Activated CD4-positive, alpha-beta T cell treated with anti-CD3 and anti-CD28 coated beads for 1 hour (primary cell): ENCODE measurements at places on chromosomes 11 and 22.

DNA sequence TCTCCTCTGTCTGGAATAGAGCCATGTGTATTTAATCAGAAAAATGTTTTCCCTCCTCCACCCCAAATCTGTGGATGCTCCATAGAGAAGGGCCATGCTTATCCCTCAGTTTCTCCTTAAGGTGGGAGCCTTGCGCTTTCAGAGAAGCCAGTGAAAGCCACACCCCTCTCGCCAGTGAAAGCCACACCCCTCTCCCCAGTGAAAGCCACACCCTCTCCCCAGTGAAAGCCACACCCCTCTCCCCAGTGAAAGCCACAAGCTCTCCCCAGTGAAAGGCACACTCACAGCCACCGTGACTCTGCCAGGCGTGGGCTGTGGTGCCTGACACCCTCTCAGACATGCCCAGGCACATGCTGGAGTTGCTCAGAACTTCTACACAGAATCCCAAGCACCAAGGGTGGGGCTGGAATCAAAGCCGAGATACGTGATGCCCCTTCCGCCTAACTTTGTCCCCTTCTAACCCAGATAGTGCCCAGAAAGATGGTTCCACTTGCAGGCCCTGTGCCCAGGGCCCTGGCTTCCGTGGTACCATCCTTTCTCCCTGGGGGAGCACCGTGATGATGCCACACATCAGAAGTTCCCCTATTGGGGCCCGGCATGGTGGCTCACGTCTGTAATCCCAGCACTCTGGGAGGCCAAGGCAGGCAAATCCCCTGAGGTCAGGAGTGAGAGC lies 16.5 kb upstream of the PRR5 start:
- DNase-seq = peak; percentile 69

DNA sequence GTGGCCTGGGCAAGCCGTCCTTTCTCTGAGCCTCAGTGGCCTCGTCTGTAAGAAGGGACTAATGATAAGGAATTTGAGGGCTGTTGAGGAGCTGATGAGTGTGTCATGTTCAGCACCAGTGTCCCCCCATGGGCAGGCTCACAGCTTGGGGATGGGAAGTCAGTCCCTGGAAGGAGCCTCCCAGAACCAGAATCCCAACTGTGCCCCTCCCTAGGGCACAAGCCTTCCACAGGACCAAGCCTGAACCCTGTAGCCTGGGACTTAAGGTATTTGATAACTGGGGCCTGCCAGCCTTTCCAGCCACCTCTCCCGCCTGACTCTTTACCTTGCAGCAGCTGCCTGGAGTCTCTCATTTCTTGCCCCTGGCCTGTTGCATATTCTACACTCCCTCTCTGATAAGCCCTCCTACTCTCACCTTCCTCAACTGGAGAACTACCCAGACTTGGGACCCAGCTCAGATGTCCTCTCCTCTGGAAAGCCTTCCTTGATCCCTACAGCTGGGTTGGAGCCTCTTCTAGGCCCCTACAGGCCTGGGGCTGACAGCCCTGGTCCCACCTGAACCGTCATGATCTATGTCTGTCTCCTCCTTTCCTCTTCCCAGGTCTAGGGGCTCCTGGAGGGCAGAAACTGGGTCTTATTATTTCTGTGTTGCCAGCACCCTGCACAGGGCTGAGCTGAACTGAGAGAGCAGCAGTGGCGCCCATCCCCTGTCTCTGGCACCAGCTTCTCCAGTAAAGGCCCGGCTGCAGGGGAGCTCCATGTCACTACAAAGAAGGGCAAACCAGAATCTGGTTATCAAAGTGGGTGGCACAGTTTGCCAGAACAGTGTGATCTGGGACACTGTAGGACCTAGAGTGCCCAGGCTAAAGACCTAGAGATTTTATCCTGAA lies 1.6 kb downstream of the P2RY2 start:
- DNase-seq = no peak

DNA sequence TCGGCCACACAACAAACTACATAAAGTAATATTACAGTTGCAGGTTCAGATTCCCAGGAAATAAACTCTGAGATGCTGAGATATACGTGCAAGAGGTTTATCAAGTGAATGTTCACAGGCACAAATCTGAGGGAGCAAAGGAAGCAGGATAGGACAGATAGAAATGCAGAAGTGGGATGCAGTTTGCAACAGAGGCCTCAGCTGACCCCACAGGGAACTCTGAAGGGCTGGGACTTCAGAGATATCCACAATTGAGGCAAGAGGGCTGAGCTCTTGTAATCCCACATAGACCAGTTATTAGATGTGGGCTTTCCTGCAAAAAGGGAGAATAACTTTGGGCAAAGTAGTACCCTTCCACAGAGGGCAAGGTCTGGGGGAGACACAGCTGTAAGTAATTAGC lies 25.4 kb upstream of the ARHGAP20 start:
- no peak for DNase-seq

- DNase-seq = no peak
Measured at GRCh38 chr22:20967697-20968211, 699 bp downstream of the AIFM3 start.

- DNase-seq = peak; percentile 31
Measured at GRCh38 chr22:39994041-39994565, 651 bp upstream of the FAM83F start.

DNA sequence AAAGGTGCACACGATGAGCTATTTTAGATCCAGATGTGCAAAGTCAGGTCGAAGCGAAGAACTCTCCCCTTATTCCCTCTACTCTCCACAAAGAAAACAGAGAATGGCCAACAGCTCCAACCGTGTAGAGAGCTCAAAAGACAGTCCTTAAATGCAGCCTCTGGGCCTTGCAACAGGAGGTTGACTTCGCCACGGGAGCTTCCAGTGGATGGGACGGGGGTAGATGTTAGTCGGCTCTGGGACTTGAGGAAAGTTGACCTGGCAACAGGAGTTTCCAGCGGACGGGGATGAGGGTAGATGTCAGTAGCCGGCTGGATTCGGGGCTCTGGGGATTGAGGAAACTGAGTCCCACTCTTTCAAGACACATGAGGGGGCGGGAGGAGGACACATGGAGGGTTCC lies 450.4 kb downstream of the BRD1 start:
- DNase-seq = no peak

- no peak for DNase-seq
Measured at GRCh38 chr11:74923125-74923524, 25.8 kb downstream of the XRRA1 start.

DNA sequence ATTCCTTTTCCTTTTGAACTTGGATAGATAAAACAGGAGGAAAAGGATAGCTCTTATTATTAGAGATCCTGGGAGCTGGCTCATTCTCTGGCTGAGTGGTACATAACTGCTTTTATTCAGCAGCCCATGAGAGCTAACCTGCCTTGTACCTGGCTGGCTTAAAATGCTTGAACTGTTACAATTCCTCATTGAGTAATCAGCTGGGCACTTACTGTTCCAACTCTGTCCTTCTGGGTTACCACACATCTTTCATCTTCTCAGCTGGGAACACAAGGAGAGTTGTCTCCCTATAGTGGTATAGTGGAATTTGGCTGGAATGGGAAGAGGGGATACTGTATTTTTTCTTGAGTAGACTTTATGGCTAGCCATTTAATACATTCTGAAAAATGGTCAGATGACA lies 39.8 kb upstream of the SPTBN2 start:
- DNase-seq = no peak

DNA sequence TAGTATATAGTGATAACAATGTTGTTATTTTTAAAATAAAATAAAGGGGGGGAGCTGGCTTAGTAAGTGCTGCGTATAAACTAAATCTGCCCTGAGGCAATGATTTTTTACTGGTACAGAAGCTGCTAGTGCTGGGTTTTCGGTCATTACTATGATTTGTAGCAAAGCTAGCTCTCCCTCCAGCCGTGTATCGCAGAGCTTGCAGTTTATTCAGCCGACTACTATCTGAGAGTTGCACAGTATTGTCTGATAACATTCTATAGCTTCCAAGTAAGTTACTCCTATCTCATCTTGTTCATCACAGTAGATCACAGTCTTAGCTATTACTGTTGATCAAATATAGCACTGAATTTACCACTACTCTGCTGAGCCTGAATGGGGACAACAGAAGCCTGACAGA lies 805.5 kb upstream of the ARHGAP42 start:
- DNase-seq = no peak

GRCh38 chr11:68036141-68036716 lies 2.6 kb upstream of the TCIRG1 start:
- DNase-seq = no peak

DNA sequence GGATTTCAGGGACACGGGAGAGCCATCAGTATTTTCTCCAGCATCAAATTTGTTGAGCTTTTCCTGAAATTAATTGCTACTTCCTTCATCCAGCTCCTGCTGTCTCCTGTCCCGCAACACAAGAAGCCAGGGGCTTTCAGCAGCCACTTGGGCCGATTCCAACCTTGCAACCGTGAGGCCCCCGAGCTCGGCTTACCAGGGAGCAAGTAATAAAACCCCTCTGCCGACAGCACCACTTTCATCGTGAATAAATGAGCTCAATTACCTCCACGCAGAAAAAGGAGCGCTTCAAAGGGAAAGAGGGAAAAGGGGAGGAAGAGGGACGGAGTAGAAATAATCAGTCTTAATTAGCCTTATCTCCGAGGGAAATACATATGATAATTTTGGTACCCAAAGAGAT lies 76.6 kb downstream of the CELSR1 start:
- DNase-seq = no peak

GRCh38 chr11:60910281-60910687 lies 3.7 kb upstream of the TMEM109 start:
- DNase-seq = no peak

GRCh38 chr11:44282620-44283019 lies 27.3 kb downstream of the ALX4 start:
- no peak for DNase-seq

GRCh38 chr22:32245042-32245441 lies 10.1 kb downstream of the SLC5A4 start:
- no peak for DNase-seq

DNA sequence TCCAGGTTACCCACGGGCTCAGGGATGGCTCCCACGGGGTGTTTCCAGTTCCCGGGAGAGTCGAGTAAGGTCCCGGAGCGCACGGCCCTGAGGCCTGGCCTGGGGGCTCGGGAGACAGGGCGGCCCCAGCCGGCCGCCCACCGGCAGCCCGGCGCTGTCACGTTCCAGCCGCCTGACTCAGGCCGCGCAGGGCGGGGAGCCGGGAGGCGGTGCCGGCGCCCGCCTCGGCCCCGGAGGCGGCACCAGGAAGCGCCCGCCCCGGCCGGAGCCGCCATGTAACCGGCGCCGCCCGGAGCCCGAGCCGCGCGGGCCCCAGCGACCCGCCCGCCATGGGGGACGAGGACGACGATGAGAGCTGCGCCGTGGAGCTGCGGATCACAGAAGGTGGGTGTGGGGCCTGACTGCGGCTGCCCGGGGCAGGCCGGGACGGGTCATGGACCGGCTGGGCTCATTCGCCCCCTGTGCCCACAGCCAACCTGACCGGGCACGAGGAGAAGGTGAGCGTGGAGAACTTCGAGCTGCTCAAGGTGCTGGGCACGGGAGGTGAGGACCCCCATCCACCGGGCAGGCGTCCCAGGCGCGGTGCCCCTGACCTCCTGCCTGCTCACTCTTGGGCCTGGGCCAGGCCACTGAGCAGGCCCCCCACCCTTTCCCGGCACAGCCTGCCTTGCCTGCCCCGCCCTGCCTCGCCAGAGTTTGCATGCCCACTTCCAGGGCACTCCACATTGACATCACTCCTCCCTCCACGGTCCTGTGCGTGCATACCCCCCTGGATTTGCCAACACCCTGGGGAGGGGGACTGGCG lies at the start of gene RPS6KA4:
RPS6KA4 (plus strand) TSS at position 256 of the 805 bp plus-strand sequence; CDS start at position 330, 74 bp downstream.
- DNase-seq = no peak

DNA sequence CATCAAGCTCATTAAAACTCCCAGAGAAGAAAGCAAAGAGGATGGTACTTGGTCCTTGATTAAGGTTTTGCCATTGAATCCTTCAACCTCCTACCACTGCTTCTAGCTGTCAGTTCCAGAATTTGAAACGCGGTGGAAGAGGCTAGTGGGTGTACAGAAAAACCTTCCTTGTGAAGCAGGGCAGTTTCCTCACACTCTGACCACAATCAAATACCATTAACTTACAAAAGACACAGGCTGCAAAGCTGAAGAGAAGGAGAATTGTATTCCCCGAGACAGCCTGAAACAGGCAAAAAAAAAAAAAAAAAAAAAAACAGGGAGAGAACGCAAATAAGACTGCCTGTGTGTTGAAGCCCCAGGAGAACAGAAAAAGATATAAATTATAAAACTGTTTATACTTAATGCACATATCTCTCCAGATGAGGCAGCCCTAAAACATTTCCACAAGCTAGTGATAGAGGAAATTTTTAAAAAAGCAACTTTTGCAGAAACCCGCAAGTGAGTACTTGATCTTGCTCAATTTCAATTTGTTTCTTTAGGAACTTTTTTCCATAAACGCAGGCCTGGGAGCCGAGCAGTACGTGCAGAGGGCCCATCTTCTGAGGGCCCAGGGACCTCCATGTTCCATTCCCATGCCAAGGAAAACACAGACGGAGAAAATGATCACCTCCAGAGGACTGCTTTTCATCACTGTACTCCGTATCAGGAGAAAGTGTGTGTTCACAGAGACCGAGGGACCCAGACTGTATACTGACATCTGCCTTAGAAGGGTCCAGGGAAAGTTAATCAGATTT lies 218.7 kb upstream of the BLID start:
- no peak for DNase-seq

DNA sequence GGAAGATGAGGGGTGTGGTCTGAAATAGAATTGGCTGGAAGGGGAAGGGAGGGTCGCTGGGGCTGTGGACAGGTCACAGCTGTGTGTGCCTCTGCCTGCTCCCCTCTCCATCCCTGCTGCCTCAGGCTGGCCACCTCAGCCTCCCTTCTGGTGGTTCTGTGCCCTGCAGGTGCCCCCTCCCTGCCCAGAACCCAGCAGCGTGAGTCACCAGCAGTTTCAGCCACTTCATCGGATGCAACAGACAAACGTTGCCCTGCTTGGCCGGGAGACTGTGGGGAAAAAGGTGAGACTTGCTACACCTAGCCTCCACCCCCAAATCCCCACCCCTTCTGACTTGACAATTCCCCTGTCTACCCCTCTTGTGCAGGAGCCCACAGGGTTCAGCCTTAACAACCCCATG lies 21.8 kb upstream of the LRRC10B start:
- DNase-seq = no peak

GRCh38 chr11:8089791-8090510 lies 8.9 kb downstream of the TUB start:
- DNase-seq = no peak

DNA sequence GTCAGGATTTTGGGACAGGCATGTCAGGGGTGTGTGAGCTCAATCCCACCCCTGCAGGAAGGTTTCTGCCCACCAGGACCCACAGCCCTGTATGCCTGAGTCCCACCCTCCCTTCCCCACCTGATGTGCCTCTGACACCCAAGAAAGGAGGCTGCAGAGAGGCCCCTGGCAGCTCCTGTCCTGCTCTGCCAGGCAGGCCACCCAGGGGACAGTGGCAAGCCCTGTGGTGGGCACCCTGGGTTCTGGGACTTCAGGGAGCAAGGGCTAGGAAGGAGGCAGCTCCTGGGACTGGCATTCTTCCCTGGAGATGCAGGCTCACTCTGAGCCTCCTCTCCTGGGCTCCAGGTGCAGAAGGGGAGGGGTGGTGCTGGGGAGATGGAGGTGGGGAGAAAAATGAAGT lies 234.5 kb upstream of the B3GAT1 start:
- DNase-seq = no peak

- DNase-seq = no peak
Measured at GRCh38 chr11:2127482-2128129, 11.6 kb downstream of the IGF2 start.

- no peak for DNase-seq
Measured at GRCh38 chr11:115912484-115912945, 408.3 kb upstream of the CADM1 start.
